ENCODE measurements at places on chromosomes 1 and 21.

- DNase-seq: no peak
Measured at GRCh38 chr1:183106746-183107145, 79.3 kb upstream of the LAMC2 start.

GRCh38 chr1:9561429-9561828 is 22.2 kb downstream of the SLC25A33 start:
- peak; percentile 87 for DNase-seq

DNA sequence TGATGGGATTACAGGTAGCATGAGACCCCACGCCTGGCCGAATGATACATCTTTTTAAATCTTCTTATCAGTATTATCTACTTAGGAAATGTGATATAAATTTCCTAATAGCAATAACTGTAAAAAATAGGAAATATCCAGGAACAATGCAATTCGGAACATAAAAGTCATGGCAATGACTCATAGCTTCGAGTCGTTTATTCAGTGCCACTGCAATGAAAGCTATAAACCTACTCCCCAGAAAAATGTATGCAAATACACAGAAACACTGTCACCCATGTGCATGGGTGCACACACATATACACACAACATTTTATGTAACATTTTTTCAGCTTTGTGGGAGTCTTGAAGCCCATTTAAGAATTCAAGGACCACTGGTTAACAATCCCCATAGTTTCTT is 194.6 kb downstream of the PATJ start:
- no peak for DNase-seq

DNA sequence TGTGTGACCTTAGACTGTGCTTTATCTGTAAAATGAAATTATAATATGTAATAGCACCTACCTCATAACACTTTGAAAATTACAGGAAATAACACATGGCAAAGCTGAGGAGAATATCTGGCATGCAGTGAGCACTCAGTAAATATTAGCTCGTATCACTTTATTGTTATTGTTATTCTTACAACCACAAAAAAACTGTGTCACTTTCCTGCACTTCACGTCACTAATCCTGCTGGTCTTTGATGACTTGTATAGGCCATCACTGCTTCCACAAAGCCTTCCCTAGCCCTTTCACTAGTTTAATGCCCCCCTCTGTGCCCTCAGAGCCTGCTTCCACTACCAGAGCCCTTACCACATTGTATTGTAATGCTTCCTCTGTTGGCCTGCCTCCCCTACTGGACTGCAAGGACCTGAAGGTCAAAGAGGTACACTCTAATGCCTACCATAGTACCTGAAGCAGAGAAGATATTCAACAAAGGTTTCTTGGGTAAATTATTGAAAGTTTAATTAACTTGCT is 231.6 kb downstream of the NFIA start:
- DNase-seq: no peak

- no peak for DNase-seq
Measured at GRCh38 chr1:58432851-58433668, 113.5 kb downstream of the OMA1 start.

GRCh38 chr1:32345289-32345827 is 9.3 kb upstream of the MARCKSL1 start:
- no peak for DNase-seq

GRCh38 chr1:5944154-5944842 is 47.9 kb downstream of the NPHP4 start:
- DNase-seq: no peak

DNA sequence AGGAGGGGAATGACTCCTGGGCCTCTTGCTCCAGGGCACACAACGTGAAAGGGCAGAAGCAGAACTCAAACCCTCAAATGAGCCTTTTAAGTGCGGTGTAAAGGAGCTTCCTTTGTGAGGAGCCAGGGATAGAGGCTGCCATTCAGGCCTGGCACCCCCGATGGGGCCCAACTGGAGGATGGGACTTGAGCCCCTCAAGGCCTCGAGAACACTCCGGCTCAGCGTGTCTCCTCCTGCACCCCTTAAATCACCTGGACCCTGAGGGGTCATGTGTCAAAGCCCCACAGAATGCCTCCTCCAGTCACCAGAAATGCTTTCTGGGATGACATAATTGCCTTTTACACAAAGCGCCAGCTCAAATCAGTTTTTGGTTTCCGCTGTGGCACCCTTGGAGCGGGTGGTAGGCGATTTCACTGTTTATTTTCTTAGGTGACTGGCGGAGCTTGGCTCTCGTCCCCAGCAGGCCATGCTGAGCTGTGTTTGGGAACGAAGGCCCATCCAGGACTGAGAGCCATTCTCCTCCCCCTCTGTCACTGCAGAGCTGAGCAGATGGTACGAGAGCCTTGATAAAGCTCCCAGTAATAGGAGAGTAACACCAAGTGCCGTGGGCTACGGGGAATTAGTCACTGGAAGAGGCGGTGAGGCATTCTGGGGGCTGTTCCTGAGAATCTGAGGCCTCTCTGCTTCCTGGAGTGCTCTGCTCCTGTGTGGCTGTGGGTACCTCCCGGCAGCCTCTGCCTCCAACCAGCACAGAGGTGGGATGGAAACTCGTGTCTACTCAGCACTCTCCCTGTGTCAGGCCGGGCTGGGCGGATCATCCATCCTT is 163.0 kb downstream of the GRIK3 start:
- DNase-seq: peak; percentile 73

DNA sequence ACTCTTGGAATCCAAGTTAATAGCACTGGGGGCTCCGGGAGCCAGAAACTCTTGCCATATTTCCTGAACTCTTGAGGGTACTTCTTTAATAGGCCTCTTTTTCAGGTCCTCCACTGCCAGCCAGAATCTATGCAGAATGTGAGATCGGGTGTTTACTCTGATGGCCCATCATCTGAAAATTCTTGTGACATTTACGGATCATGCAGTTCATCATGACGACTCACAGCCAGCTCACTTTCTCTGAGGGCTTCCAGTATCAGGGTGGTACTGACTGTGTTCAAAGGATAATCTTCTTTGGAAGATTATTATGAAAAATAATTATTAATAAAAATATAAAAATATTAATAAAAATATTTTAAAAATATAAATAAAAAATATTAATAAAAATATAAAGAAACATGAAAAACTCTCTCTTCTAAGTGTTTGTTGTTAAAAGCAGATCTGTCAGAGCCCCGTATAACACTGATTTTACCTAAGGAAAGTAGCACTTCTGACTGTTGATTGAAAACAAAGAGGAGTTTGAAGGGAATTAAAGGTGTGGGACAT is 194.3 kb upstream of the GREM2 start:
- no peak for DNase-seq

DNA sequence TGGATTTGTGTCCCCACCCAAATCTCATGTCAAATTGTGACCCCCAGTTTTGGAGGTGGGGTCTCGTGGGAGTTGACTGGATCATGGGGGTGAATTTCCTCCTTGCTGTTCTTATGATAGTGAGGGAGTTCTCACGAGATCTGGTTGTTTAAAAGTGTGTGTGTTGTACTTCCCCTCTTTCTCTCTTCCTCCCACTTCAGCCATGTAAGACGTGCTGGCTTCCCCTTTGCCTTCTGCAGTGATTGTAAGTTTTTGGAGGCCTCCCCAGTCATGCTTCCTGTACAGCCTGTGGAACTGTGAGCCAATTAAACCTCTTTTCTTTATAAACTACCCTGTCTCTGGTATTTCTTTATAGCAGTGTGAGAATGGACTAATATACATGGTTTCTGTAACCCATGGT is 64.6 kb downstream of the RHOU start:
- DNase-seq: no peak

DNA sequence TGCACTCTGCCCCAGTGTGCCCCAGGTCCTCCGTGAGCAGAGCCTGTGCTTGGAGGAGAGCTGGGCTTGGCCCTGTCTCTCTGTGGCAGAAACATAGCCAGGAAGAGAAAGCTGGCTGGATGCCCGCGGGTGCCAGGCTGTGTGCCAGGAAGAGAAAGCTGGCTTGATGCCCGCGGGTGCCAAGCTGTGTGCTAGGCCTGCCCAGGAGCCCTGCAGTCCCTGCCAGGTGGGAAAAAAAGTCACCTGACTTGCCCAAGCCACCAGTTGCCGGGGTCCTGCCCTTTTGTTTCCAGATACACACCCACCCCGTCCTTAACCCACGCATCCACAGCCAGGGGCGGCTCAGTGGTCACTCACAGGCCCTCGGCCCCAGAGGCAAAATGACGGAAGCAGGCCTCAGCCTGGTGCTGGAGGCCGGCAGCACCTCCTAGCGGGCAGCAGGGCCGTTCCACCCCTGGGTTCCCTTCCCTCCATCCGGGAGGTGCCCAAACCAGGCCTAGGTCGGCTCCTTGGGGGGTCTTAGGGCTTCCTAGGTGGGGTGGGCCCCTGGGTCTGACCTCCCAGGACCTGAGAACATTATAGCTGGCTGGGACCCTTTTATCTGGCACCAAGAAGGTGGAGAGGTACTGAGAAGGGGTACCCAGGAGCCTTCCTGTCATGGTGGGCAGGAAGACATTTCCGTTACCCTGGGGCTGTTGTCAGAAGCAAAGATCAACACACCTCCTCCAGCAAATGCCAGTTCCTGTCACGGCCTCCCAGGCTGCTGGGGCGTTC is 9.1 kb downstream of the ITGB2 start:
- peak; percentile 87 for DNase-seq

GRCh38 chr1:225611537-225612223 is 41.2 kb downstream of the ENAH start:
- DNase-seq: no peak

- no peak for DNase-seq
Measured at GRCh38 chr1:74693473-74693872, 19.9 kb upstream of the ERICH3 start.

GRCh38 chr1:175922254-175922881 is 179.0 kb upstream of the TNR start:
- DNase-seq: no peak

DNA sequence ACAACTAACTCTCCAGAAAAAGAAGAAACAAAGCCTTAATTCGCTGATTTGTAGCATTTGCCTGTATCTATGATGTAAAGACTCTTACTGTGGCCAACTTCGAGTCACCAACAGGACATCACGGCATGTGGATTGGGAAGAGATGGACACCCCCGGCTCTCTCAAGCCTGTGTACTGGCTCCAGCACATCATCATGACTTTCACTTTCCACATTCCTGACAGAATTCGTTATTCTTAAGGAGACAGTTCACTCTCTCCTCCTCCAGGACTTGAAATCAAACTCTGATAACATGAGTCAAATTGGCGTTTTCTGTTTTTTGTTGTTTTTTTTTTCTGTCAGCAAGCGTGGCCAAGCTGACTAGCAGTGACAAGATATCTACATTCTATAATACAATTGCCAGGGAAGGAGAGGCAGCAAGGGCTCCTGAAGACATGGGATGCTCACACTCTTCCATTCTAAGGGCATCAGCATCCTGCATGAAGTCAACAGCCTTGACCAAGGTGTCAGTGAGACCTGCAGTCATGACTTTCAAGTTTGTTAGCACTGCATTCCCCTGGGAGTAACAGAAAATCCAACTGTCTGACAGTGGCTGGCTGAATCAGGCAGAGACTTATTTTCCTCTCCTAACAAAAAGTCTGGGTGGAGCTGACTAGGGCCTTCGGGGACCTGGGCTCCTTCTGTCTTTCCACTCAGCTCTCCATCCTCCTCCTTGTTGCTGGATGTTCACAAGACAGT is 13.3 kb upstream of the TRAF3IP3 start:
- DNase-seq: no peak

GRCh38 chr1:170273291-170274130 is 127.8 kb downstream of the NTMT2 start:
- DNase-seq: no peak

DNA sequence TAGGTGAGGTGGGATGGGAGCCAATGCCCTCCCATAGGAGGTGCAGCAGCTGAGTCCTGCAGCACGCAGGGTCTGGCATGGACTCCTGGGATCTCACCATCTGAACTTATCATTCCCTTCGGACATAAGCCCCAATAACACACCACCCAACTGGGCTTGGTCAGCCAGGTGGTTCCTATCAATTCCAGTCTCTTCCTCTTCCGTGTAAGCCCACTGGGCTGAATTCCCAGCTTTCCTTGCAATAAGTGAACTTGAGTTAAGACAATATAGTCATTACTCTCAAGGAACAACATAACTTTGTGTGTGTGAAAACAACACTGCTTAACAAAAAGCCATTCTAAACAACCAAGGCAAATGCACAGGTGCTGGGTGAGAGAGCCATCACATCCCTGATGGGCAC is 86.6 kb upstream of the EDN2 start:
- DNase-seq: no peak

DNA sequence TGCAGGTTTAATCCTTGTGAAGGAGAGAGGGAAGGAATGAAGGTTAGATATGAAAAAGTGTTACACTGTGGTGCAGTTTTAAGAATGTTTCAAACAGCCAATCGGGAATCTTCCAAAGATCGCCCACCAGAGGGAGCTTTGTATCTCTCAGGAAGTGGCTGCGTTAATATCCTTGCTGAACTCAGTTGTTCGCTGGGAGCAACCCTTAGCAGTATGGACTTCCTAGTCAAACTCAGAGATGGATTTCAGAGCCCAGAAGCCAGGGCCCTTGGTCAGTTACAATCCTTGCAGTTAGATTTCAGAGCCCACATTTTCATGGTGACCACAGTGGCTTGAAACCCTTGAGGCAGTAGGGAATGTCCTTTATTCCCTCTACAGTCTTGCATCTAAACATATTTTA is 136.2 kb downstream of the NTNG1 start:
- peak; percentile 8 for DNase-seq

GRCh38 chr1:95371666-95372282 is 137.8 kb downstream of the RWDD3 start:
- no peak for DNase-seq

DNA sequence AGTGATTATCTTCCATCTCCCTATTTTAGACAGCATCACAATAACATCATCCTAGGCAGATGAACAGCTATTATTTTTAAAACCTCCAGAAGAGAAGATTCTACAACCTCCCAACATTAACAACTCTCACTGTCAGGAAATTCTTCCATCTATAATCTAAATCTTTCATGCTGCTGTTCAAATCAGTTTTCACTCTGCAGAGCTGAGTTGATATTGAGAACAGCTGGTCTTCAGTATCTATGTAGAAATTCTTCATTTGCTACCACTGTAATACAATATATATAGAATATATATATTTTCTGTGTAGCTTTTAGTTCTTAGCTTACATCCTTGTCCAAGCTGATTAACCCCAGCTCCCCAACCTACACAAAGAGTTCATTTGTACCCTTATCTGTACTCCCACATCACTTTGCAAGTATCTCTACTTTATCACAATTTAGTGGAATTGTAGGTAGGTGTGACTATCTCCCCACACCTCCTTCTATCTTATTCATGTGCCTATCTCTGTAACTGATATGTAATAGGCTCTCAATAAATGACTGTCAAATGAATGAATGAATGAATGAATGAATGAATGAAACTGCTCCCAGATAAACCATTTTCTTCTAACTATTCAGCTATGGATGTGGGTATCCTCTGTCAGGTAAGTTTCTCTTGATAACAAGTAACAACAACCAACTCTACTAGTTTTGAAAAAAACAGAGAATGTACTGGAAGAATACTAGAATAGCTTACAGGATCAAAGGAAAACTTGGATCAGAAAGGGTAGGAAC is 37.4 kb upstream of the PKN2 start:
- DNase-seq: no peak
